ENCODE measurements at places on chromosomes 5 and 9. TPM values are rescaled to one million over a fixed set of nuclear protein-coding genes. Genes with fewer than 3 reads are reported as not detected.

The FOXD4 gene
- not detected for total RNA-seq

The PCDHB13 gene
- total RNA-seq, result 6.2 TPM

DNA sequence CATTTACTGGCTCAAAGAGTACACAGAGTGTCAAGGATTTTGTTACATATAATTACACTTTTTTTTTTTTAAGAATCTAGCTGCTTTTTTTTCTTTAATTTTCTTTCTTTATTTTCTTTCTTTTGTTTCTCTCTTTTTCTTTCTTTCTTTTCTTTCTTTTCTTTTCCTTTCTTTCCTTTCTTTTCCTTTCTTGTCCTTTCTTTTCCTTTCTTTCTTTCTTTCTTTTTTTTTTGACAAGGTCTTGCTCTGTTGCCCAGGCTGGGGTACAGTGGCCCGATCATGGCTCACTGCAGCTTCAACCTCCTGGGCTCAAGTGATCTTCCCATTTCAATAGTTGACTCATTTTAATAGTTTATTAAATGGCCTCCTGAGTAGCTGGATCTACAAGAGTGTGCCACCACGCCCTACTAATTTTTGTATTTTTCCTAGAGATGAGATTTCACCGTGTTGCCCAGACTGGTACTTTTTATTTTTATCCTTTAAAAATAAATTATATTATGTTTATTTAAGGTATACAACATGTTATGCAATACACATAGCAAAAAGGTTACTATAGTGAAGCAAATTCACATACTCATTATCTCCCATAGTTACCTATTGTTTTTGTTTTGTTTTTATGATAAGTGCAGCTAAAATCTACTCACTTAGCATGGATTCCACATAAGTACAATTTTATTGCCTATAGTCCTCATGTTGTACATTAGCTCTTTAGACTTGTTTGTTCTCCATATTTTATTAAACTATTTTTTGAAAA is 381.5 kb upstream of the KLF4 start:
- no peak for DNase-seq

DNA sequence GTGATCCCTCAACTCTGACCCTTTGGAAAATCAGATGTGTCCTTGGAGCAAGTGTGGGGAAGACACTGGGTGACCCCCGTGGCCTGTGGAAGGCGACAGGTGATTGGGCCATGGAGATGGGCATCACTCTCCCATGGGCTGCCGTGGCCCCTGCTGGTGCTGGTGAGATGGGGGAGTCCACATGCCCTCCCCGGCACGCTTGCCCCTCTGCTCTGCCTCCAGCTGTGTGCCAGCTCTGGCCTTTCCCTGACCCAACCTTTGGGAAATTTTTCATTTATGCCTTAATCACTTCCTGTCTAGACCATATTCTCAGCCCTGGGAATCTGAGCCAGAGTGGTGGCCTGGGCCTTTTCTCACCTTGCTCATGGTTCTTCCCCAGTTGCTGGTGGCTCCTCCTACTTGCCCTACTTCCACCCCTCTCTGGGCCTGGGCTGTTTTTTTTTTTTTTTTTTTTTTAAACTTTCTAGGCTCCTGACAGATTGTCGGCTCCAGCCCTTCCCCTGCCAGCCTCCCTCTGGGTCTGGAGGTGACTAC is 56.6 kb downstream of the RGS3 start:
- DNase-seq, result no peak

- no peak for DNase-seq
These were observed 128.0 kb downstream of the ADAMTSL1 start for GRCh38 chr9:18601956-18602355.

DNA sequence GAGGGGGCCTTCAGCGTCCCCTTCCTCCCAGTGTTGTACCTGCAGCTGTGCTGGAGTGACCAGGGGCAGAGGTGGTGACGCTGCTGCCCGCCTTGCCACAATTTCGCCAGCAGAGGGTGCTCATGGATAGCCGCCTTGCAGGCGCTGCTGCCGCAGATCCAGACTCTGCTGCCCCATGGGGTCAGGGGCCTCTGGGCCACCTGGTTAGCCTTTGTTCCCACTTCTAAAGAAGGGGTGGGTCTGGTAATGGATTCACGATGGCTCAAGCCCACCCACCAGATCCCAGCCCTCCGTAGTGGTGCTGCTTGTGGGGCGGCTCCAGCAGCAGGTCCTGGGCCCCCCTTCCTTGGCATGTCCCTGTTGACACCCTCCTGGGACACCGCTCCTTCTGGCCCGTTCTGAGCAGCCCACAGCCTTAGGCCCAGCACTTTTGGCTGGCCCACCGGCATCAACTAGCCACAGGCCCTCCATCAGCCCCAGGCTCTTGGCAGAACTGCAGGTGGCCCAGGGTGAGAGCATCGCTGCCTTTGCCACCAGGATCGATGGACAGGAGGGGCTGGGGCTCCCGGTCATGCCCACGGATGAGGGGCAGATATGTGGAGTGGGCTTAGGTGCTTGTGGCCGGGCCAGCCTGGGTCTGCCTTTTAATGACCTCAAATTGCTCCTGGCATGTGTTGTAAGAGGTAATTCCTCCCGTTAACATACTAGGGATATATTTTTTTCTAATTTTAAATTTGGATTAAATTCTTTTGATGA is 57.2 kb downstream of the COL5A1 start:
- DNase-seq, result peak; percentile 75

GRCh38 chr5:154813736-154814135 is 36.7 kb downstream of the FAXDC2 start:
- no peak for DNase-seq

DNA sequence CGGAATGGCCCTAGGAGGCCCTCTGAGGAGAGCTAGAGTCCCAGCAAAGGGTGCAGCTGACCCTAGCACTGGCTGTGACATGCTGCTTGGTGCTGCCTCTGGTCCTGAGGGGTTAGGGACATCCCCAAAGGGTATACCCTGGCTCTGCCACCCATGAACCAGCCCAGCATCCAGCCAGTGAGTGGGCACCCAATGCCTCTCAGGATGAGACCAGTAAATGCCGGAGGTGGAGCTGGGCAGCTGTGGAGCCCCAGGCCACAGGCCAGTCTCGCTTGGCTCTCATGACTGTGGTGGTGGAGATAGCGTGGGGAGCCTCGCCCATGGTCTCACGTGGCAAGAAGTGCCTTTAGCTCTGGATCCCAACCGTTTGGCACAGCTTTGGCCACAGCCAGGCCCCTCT is 3.7 kb upstream of the CEL start:
- DNase-seq, result no peak
